ENCODE measurements at places on chromosomes 16 and 17.

GRCh38 chr16:49857423-49858181 lies 1.7 kb upstream of the ZNF423 start:
- DNase-seq = no peak

DNA sequence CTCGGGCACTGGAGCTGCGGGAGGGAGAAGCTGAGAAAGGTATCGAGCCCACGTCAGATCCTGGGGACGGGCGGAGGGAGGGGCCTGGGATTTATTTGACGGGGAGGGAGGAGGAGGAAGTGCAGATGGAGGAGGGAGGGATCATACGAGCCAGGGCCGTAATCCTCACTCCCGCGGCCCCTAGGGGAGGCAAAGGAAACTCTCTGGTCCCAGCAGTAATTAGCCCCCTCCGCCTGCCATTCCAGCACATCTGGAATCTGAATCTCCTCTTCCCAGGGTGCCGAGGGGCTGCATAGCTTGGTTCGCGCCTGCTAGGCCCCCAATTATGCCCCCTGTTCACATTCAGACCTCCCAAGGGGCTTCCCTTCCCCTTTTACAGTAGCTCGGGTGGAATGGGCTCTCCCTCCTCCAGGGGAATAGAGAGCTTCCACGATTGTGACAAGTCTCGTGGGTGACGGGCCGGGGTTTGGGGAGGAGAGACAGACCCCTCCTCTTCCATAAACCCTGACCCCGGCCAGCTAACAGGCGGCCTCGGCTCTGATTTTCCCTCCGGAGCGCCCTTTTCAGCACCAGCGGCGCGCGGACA lies at the start of gene SEZ6L2:
Gene SEZ6L2 (minus strand): TSS at position 35 of the 586 bp plus-strand sequence. CDS start 531 bp downstream, outside the sequence.
- no peak for DNase-seq

DNA sequence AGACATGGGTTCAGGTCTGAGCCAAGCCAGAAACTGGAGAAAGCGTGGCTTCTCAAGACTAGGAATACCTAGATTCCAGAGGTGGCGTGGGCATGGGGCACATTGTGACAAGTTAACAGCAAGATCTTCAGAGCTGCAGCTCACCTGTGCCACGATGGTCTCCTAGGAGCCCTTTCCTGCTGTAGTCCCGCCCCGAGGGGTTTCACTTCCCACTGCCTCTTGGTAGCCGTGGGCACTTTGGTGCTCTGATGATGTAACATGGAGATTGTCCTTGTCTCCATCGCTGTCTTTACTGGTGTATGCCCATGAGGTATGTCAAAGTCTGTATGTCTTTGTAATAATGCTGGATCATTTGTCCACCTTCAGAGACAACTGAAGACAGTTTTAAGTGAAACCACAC lies 89.7 kb downstream of the WWOX start:
- no peak for DNase-seq

GRCh38 chr16:75130150-75130771 lies 13.7 kb upstream of the LDHD start:
- no peak for DNase-seq

GRCh38 chr16:50323335-50324011 lies 45.3 kb downstream of the BRD7 start:
- DNase-seq = no peak

DNA sequence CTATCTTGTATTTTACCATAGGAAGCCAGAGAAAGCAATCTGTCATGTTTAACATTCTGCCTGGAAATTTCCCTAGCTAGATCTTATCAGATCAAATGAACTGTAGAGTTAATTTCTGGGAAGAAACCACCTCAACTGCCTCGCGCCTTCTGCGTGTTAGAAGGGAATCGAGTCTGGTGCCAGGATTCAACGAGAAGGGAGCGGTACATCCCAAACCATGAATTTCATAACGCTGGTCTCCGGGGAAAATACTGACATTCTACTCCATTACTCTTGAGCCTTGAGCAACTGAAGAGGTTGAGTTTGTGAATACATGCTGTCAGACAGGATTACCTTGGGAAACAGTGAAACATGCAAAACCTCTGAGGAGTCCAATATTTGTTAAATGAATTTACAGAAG lies 35.2 kb downstream of the MPHOSPH6 start:
- DNase-seq = no peak

GRCh38 chr17:81841866-81842265 lies 7.0 kb upstream of the PPP1R27 start:
- DNase-seq = no peak

GRCh38 chr16:28491230-28491969 lies 474 bp downstream of the CLN3 start:
- no peak for DNase-seq

GRCh38 chr16:71727551-71728324 lies 3.2 kb upstream of the PHLPP2 start:
- no peak for DNase-seq

- DNase-seq = no peak
Measured at GRCh38 chr17:44097110-44097958, 26.1 kb downstream of the HDAC5 start.

- DNase-seq = no peak
Measured at GRCh38 chr16:51327001-51327400, 175.9 kb upstream of the SALL1 start.

DNA sequence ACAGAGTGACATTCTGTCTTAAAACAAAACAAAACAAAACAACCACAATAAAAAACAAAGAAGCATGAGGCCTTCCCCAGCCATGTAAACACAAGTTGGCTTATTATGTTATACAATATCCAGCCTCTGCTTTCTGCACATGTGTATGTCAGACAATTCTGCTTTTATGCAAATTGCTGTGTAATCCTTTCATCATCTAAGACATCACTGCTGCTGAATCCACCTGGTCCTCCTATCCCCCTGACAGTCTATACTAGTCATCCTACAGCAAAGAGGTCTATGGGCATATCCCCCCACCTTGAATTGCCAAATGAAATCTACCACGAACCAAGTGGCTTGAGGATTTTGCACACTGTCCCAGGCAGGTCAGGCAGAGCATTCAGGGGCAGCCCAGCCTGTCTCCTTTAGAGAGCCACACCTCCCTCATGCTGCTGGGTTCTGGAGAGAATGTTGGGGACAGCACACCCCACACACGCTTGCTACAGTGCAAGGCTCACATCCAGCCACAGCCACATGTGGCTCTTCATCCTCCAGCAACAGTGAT lies 339.6 kb upstream of the CDH5 start:
- no peak for DNase-seq

- peak; percentile 12 for DNase-seq
Measured at GRCh38 chr17:65463242-65463641, 98.2 kb downstream of the AXIN2 start.

GRCh38 chr17:27824745-27825144 lies 24.4 kb upstream of the NOS2 start:
- no peak for DNase-seq

DNA sequence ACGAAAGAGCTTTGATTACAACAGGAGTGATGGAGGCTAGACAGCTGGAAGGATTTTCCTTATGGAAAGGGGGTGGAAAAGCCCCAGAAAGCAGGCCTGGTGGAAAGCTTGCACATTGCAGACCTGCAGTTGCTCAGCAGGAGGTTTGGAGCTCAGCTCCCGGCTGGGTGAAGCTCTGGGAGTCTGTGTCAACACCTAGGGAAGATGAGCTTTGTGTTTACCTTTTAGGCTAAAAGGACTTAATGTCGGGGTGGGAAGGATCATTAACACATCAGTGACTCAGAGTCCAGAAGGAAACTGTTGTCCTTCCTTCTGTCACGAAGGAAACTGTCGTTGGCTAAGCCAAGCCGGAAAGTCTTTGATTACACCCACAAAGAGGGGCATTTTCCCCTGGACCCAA lies 48.2 kb downstream of the RAP1GAP2 start:
- no peak for DNase-seq

GRCh38 chr17:41367426-41368075 lies 2.1 kb downstream of the KRT33B start:
- DNase-seq = no peak

DNA sequence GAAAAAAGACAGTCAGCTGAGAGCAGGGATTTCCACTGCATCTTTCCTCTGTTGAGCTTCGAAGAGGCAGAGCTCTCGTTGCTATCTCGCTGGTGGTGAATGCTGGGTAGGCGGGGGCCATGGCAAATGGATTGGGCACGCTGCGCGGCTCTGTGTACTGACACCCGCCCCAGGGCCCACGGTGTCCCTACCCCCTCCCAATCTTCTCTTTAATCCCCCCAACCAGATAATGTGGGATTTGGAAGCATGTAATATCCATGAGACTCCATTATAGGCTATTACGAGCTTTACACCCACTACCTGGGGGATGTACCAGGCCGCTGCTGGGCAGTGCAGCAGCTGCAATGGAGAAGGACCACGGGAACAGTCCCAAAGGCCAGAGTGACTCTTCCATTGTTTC lies 8.3 kb downstream of the PIPOX start:
- DNase-seq = no peak

DNA sequence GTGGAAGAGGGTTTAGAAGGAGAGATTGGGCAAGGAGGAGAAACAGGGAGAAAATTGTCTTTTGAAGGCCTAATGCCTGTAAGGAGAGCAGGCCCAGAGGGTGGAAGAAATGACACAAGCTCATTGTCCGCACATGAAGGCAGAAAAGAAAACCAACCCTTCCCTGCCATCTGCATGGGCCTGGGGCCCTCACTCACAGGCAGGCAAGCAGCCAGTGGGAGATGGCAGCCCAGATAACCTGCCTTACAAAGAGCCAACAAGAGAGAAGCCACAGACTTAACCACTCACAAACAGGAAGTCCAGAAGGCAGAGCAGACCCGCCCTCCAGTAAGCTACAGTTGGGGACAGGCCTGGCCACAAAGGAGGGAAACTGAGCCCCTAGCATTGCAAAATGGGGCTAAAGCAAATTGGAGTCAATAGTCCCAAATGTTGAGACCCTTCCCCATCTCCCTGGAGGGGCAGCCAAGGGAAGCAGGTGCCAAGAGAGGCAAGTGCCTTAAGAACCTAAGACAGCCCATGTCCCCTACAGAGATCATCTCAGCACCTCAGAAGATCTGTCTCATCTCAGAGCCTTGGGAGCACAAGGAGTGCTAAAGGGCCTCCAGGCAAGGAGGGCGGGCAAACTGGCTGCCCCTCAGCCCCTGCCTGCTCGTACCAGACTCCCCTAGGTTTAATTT lies 7.3 kb upstream of the TSPOAP1 start:
- no peak for DNase-seq

GRCh38 chr17:42285346-42286050 lies 2.8 kb upstream of the STAT5A start:
- DNase-seq = no peak

GRCh38 chr16:51095084-51095881 lies 55.8 kb downstream of the SALL1 start:
- no peak for DNase-seq

GRCh38 chr17:40809721-40810421 lies 10.1 kb upstream of the KRT28 start:
- peak; percentile 16 for DNase-seq

DNA sequence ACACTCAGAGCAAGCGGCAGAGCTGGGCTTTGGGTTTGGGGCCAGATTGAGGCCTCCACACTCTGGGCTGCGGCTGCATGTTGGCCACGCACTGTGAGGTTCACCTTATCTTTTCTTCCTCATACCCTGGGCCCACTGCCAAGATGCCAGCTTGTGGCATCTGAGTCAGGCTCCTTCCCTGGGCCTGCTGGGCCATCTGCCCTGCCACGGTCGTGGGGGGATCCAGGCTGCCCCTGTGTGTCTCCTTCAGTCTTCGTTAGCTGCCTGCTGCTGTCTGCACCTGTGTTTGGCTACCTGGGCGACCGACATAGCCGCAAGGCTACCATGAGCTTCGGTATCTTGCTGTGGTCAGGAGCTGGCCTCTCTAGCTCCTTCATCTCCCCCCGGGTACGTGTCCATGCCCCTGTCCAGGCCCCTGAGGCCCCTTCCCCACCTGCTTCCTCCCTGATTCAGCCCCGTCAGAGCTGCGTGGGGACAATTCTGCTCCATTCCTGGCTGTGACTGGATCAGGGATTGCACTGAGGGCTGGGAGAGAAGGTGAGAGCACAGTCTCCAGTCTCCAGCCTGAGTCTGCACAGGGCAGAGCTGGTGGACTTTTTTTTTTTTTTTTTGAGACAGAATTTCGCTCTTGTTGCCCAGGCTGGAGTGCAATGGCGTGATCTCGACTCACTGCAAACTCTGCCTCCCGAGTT lies 11.2 kb downstream of the SPNS3 start:
- no peak for DNase-seq

GRCh38 chr17:31495022-31495885 lies 103.8 kb downstream of the RAB11FIP4 start:
- no peak for DNase-seq

GRCh38 chr16:89136931-89137330 lies 34.6 kb upstream of the CDH15 start:
- no peak for DNase-seq

DNA sequence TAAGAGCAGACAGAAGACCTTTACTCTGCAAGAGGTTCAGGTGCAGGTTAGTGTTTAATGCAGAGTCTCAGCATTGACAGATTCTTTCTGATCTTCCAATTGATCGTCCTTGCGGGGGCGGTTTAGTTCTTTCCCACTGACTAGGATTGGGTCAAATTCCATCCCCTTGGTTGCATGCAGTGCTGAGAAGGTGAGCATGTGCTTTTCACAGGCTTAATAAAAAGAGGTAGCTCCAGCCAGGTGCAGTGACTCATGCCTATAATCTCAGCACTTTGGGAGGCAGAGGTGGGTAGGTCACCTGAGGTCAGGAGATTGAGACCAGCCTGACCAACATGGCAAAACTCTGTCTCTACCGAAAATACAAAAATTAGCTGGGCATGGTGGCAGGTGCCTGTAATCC lies 7.5 kb upstream of the ITGAD start:
- no peak for DNase-seq

DNA sequence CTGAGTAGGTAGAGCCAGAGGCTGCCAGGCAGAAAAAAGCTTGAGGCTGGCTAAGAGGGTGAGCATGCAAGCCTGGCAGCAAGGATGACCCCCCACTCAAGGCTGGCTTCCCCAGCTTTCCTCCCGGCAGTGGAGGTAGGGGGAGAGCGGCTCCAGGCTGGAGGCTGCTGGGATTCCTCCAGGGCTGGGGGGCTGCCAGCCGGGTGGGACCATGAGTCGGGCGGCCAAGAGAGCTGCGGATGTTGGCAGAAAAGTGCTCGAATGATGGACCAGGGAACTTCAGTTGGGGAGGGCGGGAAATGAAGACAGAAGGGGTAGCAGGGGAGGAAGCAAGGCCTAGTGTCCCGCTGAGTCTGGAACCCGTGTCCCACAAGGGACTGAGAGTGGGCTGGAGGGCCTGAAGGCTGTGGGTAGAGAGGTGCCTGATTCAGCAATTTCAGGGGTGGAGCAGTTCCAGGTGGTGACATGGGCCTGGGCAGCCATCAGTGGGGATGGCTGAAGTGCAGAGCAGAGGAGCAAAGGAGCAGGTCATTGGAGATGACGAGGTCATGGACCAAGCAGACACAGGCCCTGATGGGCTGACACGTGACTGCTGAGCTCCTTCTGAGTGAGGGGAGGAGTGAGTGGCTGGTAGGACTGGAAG lies 20.3 kb downstream of the HSD11B2 start:
- DNase-seq = no peak

GRCh38 chr16:28543072-28543471 lies 4.3 kb upstream of the NUPR1 start:
- DNase-seq = no peak

GRCh38 chr17:15000661-15001060 lies 264.5 kb downstream of the PMP22 start:
- DNase-seq = no peak
